Non-pigmented ciliary epithelial cell (primary cell): ENCODE measurements at places on chromosomes 6 and 20.

GRCh38 chr20:10758446-10758845, 84.6 kb upstream of the JAG1 start:
- DNase-seq = no peak

DNA sequence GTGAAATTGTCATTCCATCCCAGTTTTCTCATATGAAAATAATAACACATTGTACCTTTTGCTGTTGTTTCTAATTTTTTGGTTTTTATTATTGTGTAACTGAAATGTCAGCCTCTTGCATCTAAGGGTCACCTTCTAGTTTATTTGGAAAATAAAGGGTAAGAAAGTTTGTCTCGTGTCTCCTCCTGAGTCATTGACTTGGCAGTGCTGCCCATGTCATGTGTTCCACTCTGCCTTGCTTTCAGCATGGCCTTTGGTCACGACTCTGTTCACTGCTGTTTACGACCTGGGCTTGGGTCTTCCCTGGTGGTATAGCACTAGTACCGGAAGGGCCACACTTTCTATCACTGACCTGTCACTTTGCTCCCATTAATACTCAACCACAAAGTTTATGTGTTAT, 171.4 kb upstream of the RSPO3 start:
- DNase-seq = no peak

DNA sequence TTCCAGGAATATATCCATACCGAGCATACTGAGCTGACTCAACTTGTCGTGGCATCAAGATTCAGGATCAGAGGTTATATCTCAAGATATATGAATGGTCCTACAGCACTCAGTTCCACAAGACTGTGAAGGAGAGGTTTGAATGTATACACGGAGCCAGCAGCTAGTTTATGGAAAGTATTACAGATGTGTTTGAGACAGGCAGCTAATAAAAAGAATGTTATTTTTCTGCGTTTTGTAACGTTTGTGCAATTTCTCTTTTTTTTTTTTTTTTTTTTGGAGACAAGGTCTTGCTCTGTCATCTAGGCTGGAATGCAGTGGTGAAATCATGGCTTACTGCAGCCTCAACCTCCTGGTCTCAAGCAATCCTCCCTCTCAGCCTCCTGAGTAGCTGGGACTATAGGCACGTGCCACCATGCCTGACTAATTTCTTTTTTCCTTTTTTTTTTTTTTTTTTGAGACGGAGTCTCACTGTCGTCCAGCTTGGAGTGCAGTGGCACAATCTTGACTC, 3.4 kb upstream of the FAM110A start:
- no peak for DNase-seq

DNA sequence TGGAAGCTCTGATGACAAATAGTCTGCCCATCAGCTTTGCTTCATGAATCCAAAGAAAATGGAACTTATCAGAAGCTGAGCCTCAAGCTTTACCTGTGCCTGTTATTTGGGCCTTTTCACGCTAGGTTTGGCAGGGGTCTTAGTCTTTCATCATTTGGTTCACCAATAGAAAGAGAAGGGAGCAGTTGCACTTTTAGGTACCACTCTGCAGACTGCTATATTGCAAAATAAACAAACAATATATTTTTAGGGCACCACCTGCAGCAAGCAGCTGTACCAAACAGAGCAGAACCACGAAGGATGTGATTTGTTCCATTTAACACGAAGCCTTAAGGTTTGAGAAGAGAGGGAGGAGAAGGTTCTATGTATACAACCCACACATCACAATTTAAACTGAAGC, 291.4 kb upstream of the RNF217 start:
- DNase-seq = no peak

DNA sequence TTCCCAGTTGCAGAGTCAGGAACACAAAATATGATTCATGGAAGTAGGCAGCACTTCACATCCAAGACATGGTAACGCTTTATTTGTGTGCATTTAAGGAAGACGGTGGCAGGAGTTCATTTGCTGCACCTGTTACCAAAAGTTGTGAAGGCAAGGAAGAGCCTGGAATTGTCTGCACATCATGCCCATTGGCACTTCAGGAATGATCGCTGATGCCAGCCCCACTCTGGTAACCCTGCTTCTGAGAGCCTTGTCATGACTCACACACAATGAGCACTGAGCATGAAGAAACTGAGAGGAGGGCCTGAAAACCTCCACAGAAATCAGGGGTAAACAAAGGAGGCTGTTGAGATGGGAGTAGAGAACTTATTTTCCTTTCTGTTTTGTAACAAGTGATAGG, 181.1 kb downstream of the RPS12 start:
- no peak for DNase-seq

DNA sequence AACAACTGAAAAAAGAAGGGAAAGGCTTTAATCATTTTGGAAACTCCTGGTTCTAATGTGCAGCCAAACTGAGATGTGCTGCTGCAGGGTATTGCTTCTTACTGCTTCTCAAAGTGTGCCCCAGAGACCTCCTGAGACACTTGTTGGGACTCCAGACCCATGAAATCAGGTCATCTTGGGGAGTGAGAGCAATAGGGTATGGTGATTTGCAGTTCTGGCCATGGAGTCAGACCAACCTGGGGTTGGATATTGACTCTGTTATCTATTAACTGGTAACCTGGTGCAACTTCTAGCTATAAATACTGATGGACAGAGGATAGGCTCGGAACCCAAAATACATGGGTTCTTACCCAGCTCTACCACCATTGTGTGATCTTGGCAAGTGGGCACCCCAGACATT, 3.8 kb downstream of the TSPO2 start:
- DNase-seq = no peak

- DNase-seq = no peak
Observed at GRCh38 chr6:17771609-17772008, 64.9 kb upstream of the NUP153 start.

GRCh38 chr6:39906318-39906761, 27.9 kb downstream of the MOCS1 start:
- DNase-seq = no peak

DNA sequence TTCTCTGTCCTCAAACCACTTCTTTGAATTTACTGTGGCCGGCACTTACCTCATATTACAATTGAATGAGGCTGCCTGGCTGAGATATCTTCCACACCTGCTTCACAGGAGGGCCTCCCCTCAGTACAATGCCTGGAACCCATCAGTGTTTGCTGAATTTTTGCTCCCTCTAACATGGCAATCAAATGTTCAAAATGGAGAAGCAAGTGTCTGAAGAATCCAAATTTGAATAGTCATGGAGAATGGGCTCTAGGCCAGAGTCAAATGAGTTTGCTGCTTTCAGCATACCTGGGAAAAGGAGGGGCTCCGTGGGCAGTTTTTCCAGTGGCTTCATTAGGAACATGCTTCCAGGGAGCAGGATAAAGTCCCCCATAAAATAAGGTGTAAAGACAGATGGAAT, 564.8 kb downstream of the UTRN start:
- DNase-seq = no peak

DNA sequence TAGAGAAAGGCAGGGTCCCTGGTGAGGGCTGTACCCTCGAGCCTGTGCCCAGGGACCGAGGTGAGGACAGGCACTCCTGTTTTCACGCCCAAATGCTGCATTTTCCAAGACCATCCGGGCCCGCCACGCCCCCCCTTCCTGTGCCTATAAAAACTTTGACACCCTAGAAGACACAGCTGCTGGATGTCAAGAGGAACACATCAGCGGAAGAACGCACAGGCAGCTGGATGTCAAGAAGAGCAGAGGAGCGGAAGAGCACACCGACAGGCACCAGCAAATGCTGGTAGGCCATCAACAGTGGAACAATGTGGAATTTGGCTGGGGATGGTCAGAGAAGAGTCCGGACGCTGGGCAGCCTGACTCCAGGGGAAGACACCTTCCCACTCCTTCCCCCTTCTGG, 56.1 kb downstream of the TXLNB start:
- no peak for DNase-seq

- DNase-seq = no peak
Observed at GRCh38 chr20:32052090-32052777, at the start of gene HCK. TSS of gene HCK (plus strand) at chr20:32052242.

DNA sequence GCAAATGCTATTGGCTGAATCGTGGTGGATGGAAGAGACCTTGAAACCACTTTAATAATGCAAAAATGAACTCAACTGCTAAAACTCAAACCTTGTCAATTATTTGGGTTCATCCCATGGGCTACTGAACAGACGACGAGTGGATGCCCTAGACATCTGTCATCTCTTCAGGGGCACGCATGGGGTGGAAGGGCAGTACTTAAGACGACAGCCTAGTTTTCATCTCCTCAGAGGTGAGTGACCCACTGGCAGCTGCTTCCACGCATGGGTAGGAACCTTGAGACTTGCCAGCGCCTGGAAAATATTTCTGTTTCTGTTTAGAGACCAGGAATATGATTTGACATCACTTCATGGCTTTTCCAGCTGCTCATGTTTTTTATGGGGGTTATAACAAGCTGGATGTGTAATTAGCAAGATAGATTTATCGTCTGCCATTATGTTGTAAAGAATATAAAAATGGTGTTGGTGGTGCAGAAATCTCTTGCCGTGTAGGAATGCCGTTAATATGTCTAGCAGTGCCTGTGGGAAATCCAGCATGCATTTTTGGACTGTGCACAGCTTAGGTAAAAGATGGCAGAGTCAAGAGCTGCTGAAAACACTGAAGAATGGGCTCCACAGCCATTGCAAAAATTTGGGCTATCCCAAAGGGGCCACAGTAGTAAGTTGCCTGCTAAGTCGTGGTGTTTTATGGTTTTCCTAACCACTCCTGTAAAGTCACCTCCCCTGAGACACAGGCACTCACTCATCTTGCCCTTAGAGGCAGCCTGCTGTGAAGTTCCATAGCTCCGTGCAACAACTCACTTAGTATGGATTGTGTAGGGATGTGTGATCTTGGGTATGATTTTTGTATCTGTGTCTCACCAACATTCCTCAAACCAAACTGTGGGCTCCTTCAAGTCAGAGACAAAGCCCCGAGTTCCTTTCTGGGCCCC, 203.3 kb downstream of the EYA2 start:
- DNase-seq = no peak

GRCh38 chr20:38258545-38259215, 1.9 kb downstream of the KIAA1755 start:
- DNase-seq = no peak

- no peak for DNase-seq
Observed at GRCh38 chr20:35506179-35506578, 23.3 kb downstream of the C20orf173 start.

GRCh38 chr20:10639077-10639736, 34.6 kb downstream of the JAG1 start:
- no peak for DNase-seq

GRCh38 chr20:2283706-2284423, 11.9 kb upstream of the TGM3 start:
- no peak for DNase-seq

- DNase-seq = peak; percentile 96
Observed at GRCh38 chr6:147202516-147203310, 1.5 kb upstream of the STXBP5 start.

- DNase-seq = no peak
Observed at GRCh38 chr20:57698867-57699275, 10.9 kb downstream of the PMEPA1 start.

DNA sequence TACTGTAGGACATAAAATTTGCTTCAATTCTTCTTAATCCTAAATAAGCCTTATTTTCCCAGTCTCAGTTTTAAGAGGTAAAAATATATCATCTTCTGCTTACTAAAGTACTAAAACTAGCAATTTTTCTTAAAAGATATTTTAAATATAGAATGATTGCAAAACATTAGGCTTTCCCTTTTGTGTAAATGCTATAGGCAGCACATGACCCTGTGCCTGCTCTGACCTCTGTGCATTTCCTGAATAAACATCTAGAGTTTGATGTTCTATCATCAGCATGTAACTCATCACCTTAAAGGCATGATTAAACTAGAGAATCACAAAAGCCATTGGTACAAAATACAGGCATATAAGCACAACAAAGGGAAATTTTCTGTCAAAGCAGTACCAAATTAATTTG, 422.7 kb downstream of the TFAP2B start:
- no peak for DNase-seq

DNA sequence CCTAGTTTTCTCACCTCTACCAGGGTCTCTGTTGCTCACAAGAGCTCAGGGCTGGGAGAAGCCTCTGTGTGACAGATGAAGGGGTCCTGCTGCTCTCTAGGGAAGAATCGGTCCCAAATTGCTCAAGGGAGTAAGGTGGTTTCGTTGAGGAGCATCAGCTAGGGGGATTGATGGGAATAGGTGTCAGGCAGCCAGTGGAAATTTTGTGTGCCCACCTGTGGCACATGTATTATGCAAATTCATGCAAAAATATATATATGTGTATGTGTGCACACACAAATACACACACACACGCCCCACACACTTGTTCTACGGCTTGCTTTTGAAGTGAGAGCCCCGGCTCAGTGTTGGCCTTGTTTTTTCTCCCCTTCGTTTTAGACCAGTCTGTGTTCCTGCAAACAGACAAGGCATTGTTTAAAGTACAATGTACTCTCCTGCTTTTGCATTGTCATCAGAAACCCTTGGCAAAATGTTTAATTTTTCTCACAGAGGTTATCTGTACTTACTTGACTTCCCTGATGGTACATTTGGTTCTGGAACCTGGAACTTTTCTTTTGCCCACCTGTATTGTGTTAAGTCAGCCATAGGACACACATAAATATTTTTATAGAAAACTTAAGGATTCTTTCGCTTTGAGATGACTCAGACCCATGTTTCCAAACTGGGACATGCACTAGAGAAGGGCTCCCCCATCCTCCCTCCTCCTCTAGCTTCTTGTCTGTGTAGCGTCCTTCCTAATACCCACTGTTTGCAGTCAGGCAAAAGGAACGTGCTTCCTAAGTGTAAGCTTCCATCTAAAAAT, 26.7 kb downstream of the FOXO3 start:
- peak; percentile 73 for DNase-seq

DNA sequence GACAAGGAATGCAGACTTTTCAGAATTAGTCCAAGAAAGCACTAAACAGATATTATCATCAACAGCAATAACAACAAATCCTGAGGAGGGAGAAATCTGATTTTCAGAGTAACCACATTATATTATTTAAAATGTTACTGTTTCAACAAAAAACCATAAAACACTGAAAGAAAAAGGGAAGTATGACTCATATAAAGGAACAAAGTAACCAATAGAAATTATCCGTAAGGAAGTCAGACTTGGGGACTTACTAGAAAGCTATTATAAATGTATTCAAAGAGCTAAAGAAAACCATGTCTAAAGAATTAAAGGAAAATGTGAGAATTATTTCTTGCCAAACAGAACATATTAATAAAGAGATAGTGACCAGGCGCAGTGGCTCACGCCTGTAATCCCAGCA, 98.1 kb downstream of the MYLK4 start:
- no peak for DNase-seq

GRCh38 chr6:108438918-108439317, 121.8 kb upstream of the FOXO3 start:
- DNase-seq = no peak

GRCh38 chr6:43268355-43268700, 25.0 kb downstream of the TTBK1 start:
- DNase-seq = no peak

GRCh38 chr20:11769825-11770224, 147.9 kb upstream of the BTBD3 start:
- no peak for DNase-seq

DNA sequence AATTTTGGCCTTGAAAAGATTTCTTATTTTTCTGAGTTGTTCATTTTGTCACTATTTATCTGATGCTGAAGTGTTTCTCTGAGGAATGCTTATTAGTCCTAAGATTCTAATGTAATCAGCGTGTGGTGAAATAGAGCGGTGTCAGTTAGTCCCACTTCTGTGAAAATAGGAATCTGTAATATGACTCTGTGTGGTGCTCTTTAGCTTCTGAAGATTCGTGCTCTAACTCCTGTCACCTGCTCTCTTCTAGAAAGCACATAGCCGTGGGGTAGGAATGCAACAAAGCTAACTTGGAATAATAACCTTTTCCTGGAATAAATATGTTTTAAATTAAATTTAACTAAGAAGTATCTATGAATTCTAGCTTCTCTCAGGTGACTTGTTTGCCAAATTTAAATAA, 90.4 kb downstream of the BCKDHB start:
- DNase-seq = no peak
